ENCODE measurements at places on chromosomes 2 and 18. TPM values are rescaled to one million over a fixed set of nuclear protein-coding genes. Genes with fewer than 3 reads are reported as not detected.
A peak's percentile ranks its signal among the peaks of the same experiment; 100 is the strongest.

DNA sequence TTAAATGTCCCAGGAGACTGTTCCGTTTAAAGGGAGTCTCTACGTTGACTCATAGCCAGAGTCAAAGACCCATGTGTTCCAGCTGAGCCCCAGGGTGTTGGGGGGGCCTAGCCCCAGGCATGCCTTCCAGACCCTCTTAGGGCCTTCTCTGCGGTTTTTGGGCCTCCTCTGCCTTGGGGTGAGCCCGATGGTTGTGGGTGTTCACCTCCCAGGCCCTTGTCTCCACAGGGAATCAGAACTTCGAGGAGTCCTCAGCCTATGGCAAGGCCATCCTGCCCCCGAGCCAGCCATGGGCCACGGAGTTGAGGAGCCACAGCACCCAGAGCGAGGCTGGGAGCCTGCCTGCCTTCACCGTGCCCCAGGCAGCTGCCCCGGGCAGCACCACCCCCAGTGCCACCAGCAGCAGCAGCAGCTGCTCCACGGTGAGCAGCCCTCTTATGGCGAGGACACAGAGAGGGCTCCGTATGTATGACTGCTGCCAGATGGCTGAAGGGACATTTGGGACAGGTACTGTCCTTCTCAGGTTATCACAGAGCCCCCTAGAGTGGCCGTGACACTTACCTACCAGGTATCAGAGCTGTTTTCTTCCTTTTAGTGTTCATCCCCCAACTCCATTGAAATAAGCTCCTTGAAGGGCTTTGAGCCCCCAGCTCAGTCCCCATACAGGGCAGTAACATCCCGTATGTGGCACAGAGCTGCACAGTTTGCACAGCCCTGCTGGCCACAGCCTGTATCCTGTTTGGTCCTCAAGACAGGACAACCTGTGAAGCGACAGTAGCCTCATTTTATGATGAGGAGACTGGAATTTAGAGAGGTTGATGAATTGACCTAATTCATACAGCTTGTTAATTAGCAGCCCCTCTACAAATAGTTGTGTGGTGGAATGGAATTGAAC is 80.7 kb downstream of the EPAS1 start:
- DNase-seq, result no peak

DNA sequence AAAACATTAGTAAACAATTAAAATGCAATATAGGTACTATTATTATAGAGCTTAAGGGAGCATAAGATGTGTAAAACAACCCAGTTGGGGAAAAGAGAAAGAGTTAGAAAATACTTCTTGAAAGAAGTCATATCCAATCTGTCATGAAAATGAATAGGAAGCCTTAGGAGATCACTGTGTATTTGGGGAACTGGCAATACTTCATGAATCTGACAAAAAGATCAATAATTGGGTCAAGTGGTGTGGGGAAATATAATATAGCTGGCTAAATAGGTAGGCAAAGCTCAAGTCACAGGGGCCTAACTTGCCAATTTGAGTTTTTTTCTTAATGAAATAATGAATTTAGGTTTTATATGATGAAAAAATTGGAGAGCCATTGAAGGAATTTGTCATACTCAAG is 14.4 kb downstream of the DNAJC10 start:
- DNase-seq, result no peak

PDCD1 gene
- not detected for total RNA-seq

DNA sequence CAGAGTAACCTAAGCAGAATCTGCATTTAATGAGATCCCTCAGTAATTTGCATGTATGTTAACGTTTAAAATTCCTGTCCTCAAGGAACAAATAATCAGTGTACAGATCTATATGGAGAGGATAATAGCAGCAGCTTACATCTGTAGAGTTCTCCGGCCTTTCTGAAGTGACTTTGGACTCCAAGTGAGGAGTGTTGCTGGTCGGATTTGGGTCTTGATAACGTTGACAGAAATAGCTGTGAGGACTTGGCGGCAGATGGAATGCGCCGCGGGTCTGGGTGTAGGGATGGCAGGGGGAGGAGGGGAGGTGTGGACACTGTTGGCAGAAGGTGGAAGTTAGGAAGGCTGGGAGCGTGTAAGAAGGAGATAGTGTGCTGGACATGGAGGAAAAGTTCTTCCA is 170.9 kb upstream of the GATA6 start:
- DNase-seq, result no peak

POLR1A gene
- total RNA-seq, result 18.1 TPM

DNA sequence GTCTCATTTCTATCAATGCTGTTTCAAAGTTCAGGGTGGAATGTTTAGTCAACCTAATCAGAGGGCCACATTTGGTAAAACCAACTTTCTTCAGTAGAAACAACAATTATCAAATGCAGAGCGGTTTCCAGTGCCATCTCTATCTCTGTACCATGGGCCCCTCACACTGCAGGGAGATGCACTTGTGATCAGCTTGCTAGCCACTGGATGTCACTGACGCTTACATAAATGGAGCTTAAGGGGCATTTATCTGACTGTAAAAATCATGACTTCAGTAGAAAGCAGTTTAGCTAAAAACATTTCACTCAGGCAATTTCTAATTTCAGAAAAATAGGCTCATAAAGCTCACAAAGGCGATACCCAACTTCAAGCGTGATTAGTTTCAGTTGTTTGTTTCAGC is 678.0 kb downstream of the ZEB2 start:
- peak; percentile 7 for DNase-seq

COL5A2 gene
- 131 TPM for total RNA-seq

DNA sequence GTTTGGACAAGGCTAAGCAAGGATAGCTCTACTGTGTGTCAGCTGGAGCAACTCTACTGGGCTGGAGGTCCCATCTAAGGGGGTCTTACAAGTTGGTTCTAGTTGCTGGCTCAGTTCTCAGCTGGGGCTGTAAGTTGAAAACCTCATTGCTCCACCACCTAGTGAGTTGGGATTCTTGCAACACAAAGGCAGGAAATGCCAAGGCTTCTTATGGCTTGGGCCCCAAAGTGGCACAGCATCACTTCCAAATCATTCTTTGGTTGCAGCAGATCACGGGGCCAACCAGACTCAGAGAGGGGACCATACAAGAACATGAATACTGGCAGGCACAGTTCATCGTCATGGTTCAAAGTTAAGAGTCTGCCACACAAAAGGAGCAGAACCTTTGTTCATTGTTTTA is 332.7 kb downstream of the LRRTM1 start:
- DNase-seq, result no peak

DYSF gene
- 0.81 TPM for total RNA-seq

GRCh38 chr18:60493066-60493465 is 120.5 kb upstream of the MC4R start:
- DNase-seq, result no peak

ALKAL2 gene
- total RNA-seq, result not detected

- DNase-seq, result no peak
Measured at GRCh38 chr2:53854678-53855077, 5.1 kb downstream of the GPR75 start.

DNA sequence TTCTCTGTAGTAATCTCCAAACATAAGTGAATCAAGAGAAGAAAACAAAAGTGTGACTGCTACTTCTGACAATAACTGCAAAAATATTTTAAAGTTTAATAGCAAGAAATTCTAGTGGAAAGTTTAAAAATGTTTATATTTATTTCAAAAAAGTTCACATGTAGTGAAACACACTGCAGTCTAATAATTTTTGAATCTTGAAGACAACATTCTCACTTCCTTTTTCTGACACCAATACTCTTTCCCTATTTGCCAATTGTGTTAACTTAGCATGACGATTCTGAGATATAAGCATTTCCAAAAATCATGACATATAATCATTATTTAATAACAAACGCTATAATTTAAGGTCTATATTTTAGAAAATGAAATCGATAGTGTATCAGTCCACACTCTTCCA is 429.1 kb upstream of the PKDCC start:
- DNase-seq, result no peak

GRCh38 chr18:50097702-50098101 is 97.2 kb downstream of the MYO5B start:
- no peak for DNase-seq

DNA sequence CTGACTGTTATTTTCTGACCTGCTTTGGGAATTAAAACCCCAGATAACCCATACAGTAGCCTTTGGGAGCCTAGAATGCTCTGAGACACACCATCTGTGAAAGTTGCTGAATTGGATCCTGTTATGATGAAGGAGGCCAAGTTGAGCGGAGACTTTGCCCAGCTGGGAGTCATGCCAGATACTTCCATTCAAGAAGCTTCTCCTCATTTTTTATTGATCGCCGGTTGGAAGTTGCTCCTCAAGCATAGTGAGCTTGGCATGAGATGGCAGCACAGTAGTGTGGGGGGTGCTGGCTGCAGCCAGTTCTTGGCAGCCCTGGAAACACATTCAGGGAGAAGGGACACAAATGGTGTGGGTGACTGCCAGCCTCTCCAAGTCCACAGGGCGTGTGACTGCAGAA is 270.7 kb upstream of the NRP2 start:
- no peak for DNase-seq

DNA sequence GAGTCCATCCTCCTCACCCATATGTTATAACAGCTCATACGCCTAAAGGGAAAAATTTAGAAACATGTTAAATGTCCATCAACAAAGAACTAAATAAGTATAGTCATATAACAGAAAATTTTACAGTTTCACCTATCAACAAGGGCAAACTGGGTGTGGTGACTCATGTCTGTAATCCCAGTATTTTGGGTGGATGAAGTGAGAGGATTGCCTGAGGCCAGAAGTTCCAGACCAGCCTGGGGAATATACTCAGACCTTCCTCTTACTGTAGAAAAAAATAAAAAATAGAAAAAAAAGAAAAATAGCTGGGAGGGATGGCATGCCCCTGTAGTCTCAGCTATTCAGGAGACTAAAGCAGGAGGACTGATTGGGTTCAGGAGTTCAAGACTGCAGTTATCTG is 48.3 kb upstream of the GULP1 start:
- peak; percentile 79 for DNase-seq

- DNase-seq, result no peak
Measured at GRCh38 chr2:25635797-25636196, 37.6 kb downstream of the DTNB start.

- no peak for DNase-seq
Measured at GRCh38 chr2:27280826-27281225, 1.4 kb upstream of the TRIM54 start.

GRCh38 chr2:71880846-71881610 is 266.6 kb downstream of the CYP26B1 start:
- DNase-seq, result peak; percentile 92
